ENCODE measurements at places on chromosomes 7 and 10.

- DNase-seq, result no peak
Measured at GRCh38 chr10:75403939-75404814, 2.6 kb upstream of the ZNF503 start.

GRCh38 chr10:113893570-113893969 lies 39.1 kb downstream of the NHLRC2 start:
- DNase-seq, result no peak

GRCh38 chr10:86545101-86545500 lies 23.5 kb upstream of the WAPL start:
- DNase-seq, result peak; percentile 61

GRCh38 chr7:94400643-94401427 lies 6.1 kb downstream of the COL1A2 start:
- no peak for DNase-seq

DNA sequence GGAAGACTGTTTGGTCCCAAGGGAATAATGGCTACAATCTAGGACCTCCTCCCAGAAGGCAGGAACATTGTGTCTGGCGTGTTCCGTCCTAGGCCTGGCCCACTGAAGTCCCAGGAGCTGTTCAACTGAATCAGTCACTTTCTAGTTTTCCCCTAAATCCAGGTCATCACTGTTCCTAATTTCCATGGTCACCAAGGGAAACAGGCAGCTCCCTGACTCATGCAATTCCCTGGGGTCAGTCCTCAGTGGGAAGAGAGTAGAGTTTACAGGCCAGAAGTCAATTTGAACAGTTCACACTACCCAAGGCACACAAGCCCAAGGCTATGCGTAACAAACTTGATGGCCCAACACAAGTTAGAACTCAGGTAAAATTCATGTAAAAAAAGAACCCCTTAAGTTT lies 44.0 kb downstream of the CREB3L2 start:
- DNase-seq, result no peak

GRCh38 chr7:103912891-103913605 lies 76.4 kb downstream of the RELN start:
- DNase-seq, result no peak

All from hematopoietic multipotent progenitor cell treated with erythropoietin and hydrocortisone succinate and interleukin-3 and kit ligand, for 4 days (in vitro differentiated cells).